Melanocyte of skin (primary cell): ENCODE measurements at places on chromosomes 4 and X. TPM values are rescaled to one million over a fixed set of nuclear protein-coding genes. Genes with fewer than 3 reads are reported as not detected.

The AFM gene
- not detected in 2 replicates for total RNA-seq

The DCX gene
- total RNA-seq: 0.33 and 0.46 TPM in 2 replicates

The ADGRL3 gene
- total RNA-seq: not detected in 2 replicates

The GEMIN8 gene
- total RNA-seq: 7.3 and 10.8 TPM in 2 replicates

The FAM184B gene
- 0.69 and 2.5 TPM in 2 replicates for total RNA-seq

The HADH gene
- total RNA-seq: 26.3 and 27.5 TPM in 2 replicates

The ARSJ gene
- 2.1 and 5.8 TPM in 2 replicates for total RNA-seq

The MAGEA11 gene
- not detected in 2 replicates for total RNA-seq

The RASL11B gene
- total RNA-seq: 0.36 TPM in 1 of 2 replicates, not detected in the other
